ENCODE measurements at places on chromosomes 11 and 22.

GRCh38 chr11:61297746-61298145 lies 2.6 kb upstream of the VWCE start:
- DNase-seq = no peak

DNA sequence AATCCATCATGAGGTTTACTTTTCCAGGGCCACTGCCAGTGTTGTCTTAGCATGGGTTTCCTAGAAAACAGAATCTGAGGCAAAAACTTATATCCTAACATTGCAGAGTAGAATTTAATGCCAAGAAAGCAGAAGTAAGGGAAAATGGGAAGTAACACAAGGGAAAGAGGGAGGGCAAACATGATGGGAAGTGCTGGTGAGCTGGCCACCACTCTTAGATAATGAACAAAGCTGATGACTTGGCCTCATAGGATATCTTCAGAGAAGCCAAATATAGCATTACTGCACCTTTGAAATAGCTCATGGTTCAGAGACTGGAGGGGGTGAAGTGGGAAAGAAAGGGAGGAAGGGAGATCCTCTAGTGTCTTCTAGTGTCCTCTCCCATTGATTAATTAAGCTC lies 24.8 kb upstream of the CALCB start:
- DNase-seq = no peak

DNA sequence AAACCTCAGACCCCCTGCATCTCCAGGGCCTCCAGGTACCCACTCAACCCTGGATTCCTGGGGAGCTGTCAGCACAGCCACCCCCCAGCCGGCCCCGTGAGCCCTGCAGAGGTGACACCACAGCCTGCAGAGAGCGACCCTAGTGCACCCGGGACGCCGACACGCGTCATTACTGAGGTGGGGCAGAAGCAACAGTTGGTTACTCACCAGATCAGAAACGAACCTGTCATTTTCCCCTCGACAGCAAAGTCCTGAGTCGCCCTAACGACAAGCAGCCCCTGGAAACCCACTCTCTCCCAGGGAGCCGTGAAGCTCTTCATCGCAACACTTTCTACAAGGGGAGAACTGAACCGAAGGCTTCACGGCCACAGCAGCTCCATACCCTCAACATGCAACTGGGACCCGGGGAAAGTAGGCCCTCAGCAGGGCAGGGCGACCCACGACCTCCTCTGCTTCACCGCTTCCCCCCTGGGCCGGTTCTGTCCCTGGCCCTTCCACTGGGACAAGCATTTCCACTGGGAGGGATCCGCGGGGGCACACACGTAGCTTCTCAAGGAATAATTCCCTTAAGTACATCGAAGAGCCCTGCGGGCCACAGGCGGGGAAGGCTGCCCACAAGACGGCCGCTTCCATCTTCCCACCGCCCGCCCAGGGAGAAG lies 1.6 kb downstream of the BRD1 start:
- peak; percentile 32 for DNase-seq

- DNase-seq = no peak
Measured at GRCh38 chr11:3685923-3686322, 14.7 kb upstream of the CHRNA10 start.

GRCh38 chr11:5151713-5152153 lies 2.8 kb downstream of the OR52A1 start:
- no peak for DNase-seq

DNA sequence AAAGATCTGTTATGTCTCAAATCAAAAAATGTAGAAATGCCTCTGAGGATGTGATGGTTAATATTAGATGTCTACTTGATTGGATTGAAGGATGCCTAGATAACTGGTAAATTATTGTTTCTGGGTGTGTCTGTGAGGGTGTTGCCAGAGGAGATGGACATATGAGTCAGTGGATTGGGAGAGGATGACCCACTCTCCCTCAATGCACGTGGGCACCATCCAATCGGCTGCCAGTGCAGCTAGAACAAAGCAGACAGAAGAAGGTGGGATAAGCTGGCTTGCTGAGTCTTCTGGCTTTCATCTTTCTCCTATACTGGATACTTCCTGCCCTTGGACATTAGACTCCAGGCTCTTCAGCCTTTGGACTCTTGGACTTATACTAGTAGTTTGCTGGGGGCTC lies 430.3 kb downstream of the SOX6 start:
- no peak for DNase-seq

- DNase-seq = no peak
Measured at GRCh38 chr22:28013611-28014010, 94.6 kb upstream of the PITPNB start.

DNA sequence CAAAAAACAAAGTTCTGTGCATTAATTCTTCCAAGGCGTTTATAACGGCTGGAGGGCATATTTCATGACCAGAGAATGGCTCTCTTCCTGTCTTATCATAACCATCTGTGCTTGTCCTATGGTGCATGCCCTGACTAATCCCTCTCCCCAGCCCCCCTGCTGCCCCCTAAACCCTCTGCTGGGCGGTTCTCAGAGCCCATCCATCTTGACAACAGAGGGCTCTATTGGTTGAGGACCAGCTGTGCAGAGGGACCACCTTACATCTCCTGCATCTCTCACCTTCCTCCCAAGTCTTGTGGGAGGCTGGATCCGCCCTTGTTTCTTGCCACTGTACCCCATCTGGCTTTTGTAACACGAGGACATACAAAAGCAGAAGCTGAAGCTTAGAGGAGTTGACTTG lies 282.1 kb downstream of the MIAT start:
- DNase-seq = no peak

DNA sequence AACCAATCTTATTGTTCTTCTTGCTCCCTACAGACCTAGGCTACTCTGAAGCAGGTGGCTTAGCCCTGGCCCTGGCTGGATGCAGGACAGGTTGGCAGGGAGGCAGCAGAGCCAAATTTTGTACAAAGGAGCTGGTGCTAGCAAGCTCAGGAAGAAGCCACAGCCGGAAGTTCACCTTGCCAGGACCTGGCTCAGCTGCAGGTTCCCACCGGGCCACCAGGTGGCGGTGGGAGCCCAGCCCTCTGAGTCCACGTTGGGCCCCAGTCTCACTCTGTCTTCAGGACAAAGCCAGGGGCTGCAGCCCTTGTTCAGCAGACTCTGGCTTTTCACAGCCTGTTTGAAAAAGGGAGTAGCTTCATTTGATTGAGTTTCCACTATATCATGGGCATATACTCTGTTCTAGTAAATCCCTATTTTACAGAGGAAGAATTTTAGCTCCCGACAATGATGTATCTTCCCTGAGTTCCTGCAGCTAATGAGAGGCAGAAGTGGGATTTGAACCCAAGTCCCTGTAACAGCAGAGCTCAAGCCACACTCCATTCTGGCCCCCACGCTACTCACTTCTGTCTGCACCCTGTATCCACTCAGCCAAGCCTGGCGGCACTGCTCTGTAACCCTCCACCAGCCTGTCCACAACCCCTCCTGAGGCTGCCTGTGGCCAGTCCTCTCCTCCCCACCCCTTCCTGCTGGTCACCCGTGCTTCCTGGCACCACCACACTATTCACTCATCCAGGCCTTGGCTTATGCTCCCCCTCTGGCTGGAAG lies 3.3 kb downstream of the TKFC start:
- peak; percentile 64 for DNase-seq

DNA sequence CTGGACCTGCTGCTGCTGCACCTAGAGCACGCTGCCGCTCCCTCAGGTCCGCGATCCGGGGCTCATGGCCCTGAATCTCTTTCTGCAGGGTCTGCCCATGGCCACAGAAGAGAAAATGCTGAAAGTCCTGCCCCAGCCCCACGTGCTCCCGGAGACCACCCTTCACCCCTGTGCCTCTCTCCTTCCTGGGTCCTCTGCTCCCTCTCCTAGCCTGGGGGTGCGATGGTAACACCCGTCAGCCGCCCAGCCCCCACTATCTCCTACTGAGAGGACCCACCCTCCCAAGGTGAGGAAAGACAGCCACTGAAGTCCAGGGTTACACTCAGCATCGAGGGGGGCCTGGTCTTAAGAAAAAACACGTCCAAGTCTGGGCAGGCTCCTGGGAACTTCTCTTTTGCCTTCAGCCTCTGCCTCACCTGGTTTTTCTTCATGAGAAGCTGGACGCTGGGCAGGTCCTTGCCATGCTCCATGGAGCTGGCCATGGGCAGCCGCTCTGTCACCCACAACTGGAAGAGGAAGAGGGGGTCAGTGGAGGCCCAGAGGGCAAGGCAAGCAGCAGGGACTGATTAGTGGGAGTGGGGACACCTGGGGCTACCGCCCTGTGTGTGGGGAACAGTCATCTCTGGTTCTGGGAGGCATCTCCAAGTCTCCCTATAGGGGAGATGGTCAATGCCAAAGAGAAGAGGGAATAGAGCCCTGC lies 15.8 kb upstream of the RBM4B start:
- no peak for DNase-seq

DNA sequence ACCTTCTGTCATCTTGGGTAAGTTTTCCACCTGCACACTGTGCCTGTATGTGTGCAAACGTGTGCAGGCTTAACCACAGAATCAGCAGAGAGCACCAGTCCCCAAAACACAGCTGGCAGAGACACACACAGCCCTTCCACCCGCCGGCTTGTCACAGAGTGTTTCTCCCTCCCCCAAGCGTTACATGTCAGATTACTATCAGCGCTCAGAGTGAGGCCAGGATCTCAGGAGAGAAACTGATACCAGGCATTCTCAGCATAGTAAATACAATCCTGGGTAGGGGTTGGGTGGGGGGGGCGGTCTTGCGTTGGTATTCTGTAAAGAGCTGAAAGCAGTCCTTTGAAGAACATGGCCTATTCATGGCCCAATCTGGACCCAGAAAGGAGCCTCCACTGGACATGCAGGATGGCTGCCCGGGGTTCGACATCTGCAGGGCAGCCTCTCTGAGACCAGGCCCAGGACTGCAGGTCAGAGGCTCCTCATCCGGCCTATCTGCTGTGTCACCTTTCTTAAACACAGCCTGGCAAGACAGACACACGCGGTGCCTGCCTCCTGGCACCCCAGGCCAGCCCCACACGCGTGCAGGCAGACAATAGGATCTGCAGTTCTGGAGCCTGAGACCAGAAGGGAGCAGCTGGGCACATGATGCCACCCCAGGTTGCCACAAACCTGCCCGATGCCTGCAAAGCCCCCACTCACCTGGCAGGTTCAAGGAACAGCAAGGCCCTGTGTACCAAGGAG lies 1.7 kb downstream of the OSBPL5 start:
- no peak for DNase-seq

GRCh38 chr11:45809456-45810395 lies 4.8 kb downstream of the SLC35C1 start:
- no peak for DNase-seq
